ENCODE measurements at places on chromosomes 12 and 14.

DNA sequence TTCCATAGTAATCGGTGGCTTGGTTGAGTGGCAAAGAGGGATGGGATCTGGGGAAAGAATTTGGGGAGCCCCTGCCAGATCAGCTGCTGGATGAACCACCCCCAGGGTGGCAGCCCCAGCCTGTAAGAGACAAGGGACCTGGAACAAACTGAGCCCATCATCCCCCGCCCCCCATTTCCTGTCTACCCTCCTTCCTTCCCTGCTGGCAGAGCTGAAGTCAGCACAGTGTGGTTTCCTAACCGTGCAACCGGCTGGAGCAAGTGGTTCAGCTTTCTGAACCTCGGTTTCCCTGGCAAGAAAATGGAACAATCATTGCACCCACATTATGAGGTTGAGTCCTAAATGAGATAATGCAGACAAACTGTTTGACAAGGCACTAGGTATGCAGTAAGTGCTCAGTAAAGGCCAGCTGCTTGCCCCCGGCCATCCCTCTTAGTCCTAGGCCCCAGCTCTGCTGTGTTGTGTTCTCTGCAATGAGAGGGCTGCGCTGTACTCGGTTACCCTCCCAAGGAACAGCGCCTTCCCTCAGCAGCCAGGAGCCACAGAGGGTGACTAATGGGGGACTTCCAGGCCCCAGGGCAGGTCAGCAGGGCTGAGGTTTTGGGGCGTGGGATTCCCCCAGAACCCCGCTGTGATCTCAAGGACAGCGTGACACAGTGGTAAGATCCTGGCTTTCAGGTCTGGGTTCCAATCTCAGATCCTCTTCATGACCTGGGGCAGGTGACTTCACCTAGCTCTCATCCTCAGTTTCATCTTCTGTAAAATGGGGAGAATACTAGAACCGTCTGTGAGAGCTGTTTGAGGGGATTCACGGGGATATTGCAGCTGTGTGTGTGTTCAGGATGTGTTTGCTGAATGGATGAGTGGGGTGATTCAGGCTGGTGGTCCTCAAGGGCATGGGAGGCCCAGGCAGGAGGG, 16.5 kb downstream of the SELPLG start:
- peak; percentile 74 for DNase-seq

- DNase-seq, result no peak
Measured at GRCh38 chr12:28223858-28224257, 33.6 kb downstream of the CCDC91 start.

DNA sequence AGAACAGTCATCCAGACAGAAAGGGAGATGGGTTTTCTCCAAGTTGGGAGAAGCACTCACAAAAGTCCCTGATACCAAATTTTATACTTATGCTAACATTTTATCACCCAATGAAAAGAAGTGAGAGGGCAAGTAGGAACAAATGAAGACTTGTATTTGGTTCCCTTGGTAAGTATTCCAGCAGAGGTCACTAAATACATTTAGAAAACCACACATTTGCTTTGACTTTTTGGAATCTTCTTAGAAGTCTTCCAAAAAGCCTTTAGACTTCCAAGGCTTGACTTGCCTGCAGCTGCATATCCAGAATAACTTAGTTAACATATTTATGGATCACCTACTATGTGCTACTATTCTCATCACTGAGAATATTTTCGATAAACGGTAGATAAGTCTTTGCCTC, 3.1 kb upstream of the GYS2 start:
- no peak for DNase-seq

- no peak for DNase-seq
Measured at GRCh38 chr12:56884421-56884820, 49.8 kb downstream of the SDR9C7 start.

DNA sequence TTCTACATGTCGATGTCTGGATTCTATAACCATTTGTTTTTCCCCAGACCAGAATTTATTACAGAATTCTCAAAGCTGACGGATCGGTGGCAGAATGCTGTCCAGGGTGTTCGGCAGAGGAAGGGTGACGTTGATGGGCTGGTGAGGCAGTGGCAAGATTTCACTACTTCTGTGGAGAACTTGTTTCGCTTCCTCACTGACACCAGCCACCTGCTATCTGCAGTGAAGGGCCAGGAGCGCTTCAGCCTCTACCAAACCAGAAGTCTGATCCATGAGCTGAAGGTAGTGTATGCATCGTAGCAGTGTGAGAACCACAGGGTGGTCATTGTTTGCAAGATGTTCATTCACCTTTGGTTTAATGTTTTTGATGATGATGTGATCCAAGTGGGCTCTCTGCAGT, 124.0 kb downstream of the ESR2 start:
- no peak for DNase-seq
